DMS 273 treated with DMSO at 0.1 percent for 48 hours (cell line): ENCODE measurements at places on chromosomes 1 and 21.

DNA sequence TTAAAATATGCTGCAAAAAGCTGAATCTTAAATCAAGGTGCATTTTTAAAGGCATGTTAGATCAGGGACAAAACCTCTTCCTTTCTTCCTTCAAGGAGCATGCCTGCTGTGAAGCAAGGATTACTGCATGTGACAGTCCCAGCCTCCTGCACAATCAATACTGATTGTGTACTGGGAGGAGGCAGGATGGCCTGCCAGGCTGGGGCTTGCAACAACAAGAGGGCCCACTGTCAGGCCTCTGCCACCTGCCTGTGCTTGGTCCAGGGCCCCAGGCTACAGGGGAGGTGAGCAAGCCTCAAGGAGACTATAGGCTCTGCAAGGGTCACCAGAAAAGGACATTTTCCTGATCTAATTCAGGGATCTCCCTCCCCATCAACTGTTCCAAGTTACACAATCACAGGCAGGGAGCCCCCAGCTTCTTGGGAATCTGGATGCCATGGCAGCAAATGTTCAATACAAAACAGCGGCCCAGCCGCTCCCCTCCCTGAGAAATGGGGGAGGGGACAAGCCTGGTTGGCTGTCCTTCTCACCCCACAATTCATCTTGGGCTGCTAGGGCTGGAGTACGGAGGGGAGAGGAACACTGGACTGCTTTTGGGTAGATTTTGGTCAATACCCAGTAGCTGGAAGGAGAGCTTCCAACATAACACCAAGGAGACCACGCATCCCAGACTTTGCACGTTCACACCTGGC, 76.7 kb downstream of the SSBP3 start:
- DNase-seq, result no peak

DNA sequence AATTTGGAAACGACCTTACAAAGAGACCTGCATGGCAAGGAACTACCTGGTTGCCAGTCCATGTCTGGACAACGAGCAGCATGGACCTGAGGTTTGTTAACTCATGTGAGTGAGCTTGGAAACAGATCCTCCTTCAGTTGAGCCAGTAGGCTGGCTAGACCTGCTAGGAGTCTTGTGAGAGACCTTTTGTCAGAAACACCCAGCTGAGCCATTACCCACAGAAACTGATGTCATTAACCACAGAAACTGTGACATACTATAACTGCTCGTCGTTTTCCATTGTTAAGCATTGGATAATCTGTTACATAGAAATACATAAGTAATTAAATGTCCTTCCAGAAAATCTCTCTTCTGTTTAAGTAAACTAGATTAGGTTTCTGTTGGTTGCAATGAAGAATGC, 211.1 kb upstream of the C21orf91 start:
- no peak for DNase-seq

GRCh38 chr1:52059321-52059720, 3.2 kb downstream of the BTF3L4 start:
- no peak for DNase-seq

DNA sequence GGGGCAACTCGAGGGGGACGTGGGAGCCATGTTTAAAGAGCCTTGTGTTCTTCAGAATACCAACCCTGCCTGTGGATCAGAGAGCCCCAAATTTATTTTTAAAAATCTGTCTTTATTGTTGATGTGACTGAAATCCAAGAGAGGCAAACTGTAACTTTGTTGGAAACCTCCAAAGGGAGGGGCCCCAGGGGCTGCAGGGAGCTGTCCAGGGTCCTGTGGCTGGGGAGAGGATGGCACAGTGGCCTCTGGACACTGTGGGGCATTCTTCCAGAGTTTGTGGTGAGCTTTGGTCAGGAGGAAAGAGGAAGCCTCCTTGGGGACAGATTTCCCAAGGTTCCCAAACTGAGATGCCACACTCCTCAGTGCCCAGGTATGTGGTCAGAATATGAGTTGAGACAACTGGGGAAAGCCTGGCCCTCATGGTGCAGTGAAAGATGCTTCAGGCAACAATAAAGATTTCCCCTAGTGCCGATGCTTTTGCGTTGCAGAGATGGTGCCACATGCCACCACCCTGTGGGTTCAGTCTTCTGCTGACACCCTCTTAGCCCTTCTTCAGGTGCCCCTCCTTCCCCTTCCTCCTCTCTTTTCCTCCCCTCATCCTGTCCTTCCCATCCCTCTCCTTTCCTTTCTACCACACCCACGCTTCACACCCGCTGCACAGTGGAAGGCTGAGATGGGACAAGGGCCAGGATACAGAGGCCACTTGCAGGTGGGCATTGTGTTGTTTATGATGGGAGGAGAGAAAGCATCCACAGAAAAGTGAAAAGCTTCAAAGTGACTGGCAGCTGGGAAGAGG, 122.1 kb downstream of the UCK2 start:
- DNase-seq, result no peak

- DNase-seq, result no peak
Observed at GRCh38 chr1:78834201-78834741, 172.3 kb downstream of the ADGRL4 start.

- DNase-seq, result no peak
Observed at GRCh38 chr21:45594721-45595489, 48.6 kb upstream of the PCBP3 start.

DNA sequence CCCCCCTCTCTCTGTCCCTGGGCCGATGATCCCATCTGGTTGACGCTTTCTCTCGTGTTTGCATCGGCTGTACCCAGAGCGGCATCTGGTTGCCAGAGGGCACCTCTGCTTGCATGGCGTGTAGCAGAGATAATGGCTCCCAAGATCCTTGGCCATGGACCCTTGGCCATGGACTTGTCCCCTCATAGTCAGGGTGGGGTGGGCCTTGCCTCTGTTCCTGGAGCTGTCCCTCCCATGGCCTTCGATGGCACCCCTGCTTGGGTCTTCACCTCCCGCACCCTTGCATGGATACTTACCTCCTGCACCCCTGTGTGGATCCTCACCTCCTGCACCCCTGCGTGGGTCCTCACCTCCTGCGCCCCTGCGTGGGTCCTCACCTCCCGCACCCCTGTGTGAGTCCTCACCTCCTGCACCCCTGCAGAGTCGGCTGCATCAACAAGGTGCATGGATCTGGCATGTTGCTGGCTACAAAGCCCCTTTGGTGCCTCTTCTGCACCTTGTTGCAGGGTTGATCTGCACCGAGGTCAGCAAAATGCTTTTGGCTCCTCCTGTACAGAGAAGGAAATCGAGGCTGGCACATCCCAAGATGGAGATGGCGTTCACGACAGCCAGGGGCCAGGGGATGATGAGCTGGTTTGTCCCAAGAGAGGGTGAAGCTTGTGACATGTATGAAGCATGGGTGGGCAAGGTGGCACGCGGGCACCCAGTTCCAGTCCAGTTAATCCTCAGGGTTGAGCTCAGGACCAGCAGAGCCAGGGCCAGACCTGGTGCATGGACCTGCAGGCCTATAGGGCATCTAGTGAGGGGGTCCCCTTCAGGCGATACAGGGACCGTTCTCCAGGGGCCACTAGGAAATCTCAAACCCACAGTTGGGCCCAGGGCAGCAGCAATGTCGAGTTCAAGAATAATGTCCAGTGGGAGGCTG, 46.1 kb upstream of the C1orf174 start:
- DNase-seq, result no peak

DNA sequence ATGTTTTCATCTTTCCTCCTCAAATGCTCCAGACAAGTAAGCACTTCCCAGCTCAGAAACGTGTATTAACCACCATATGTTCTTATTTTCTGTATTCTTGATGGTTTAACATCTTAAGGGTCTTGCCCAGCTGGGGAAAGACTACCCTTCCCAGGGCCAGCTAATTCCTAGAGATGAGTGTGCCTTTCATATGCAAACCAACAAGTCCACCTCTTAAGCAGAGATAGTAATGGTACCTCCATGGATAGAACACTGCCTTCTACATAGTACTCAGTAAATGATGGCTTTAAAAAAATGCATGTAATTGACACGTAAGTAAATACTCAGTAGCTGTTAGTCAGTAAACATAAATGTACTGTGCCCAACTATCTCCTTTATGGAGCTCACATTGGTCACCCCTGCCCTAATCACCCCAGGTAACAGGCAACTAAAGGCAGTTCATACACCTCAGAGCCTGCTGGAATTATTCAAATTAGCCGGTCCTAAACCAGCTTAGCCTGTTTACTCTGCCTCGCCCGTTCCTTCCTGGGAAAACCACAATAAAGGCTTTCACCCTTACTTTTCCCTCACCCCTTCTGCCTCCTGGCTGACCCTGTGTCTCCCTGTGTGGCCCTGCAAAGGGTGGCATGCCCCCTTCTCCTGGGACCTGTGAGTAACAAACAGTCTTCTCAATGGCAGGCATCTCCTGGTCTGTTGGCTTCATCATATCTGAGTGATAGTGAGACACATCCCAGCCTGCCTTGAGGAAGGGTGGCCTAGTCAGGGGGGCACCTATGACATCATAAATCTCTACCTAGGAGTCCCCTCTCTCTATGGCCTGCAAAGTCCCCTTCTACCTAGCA, 40.1 kb upstream of the KLHDC7A start:
- DNase-seq, result no peak

- DNase-seq, result no peak
Observed at GRCh38 chr1:218585511-218586184, 240.5 kb downstream of the TGFB2 start.

DNA sequence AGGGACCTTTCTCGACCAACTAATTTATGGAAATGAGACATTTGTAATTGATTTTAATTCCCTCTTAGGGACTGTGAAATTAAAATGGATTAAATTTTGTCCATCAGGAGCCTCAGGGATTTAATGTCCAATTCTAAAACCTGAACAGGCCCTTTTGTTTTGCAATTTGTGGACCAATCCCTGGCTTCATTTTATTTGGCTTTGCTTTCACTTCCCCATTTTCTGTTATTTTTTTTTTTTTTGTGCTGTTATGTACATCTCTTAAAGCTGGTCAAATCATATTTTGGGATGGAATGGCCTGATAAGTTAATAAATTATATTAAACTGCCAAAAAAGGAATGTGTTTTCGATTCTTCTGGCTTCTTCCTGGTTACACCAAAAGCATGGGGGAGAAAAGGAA, 28.9 kb downstream of the ZSCAN20 start:
- no peak for DNase-seq

- no peak for DNase-seq
Observed at GRCh38 chr1:48676822-48677221, 99.9 kb downstream of the BEND5 start.
